ENCODE measurements at places on chromosomes 6 and 20.

GRCh38 chr20:20456741-20457140, 88.8 kb downstream of the INSM1 start:
- no peak for DNase-seq

DNA sequence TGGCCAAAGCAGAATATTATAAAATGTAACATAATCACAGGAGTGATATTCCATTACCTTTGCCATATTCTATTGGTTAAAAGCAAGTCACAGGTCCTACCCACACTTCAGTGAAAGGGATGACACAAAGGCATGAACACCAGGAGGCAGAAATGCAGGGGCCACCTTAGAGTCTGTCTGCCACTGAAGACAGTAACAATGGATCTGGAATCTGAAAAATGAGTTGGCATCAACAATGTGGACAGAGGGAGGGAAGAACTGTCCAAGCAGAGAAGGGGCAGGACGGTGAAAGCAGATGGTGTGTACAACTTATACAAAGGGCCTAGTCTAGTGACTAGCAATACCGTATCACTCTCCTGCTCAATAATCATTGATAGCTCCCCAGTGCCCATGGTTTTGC, 6.6 kb upstream of the LPIN3 start:
- no peak for DNase-seq

- no peak for DNase-seq
These were observed 4.0 kb upstream of the CD93 start for GRCh38 chr20:23090147-23090546.

DNA sequence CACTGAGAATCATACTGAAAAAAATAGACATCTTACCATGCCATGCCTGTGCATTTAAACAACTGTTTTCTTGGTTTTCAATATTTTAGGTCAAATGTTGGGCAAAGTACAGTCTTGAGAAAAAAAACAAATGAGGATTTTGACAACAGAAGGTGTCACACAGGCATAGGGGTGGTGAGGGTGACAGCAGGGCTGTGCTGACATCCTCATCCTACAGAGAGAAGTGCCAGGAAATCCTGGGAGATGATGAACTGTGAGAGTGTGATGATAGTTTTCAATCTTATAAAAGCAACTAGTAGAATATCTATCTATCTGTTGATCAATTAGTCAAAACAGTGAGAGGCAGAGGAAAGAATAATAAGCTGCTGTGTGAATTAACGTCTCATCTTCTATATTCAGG, 23.9 kb downstream of the CST8 start:
- DNase-seq = no peak

GRCh38 chr6:89689732-89690131, 51.2 kb upstream of the LYRM2 start:
- peak; percentile 14 for DNase-seq

All from NCI-H2081 (cell line).